Body of pancreas (tissue), 4 donors: ENCODE measurements at places on chromosomes 2 and 18. TPM values are rescaled to one million over a fixed set of nuclear protein-coding genes. Genes with fewer than 3 reads are reported as not detected.

CYTIP gene
- 5.6 TPM for total RNA-seq

DNA sequence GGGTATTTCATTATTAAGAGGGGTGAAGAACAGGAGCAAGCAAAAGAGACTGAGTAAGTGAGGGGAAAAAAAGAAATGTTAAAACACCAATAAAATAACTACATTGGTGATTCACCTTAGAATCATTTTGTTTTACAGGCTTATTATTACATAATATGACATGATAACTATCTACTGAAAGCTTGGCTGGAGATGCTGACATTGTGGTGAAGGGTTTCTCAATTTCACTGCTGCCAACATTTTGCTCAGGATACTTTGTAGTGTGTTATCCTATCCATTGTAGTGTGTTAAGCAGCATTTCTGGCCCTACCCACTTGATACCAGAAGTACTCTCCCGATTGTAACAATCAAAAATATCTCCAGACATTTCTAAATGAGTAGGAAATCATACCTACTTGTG is 1564.6 kb upstream of the NXPH2 start:
- no peaks in the 10 kb centered on the region for H3K27me3 ChIP-seq
- no peaks in the 10 kb centered on the region for H3K36me3 ChIP-seq
- no peak overlapping the region for H3K27ac ChIP-seq
- H3K4me3 ChIP-seq: no peak overlapping the region
- H3K4me1 ChIP-seq: no peaks in the 10 kb centered on the region
- no peak for DNase-seq

DNA sequence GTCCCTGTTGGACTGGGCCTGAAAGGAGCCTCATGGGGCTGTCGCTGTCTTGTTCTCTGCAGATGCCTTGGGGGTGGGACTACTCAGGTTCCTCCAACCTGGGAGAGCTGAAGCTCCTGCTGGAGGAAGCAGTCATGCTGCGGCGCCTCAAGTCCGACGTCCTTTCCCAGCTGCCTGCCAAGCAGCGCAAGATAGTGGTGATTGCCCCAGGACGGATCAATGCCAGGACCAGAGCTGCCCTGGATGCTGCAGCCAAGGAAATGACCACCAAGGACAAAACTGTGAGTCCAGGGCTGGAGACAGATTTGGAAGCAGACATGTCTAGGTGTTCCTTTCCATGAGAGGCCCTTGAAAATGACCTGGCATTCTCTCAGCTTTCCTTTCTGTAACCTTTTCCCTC is 38.5 kb downstream of the SMARCAL1 start:
- no peaks in the 10 kb centered on the region for H3K27me3 ChIP-seq
- H3K4me1 ChIP-seq: no peaks in the 10 kb centered on the region
- H3K27ac ChIP-seq: no peak overlapping the region
- no peak overlapping the region for H3K4me3 ChIP-seq
- H3K36me3 ChIP-seq: peaks cover 20% of the 10 kb centered on the region

CPLX4 gene
- total RNA-seq: not detected

DNA sequence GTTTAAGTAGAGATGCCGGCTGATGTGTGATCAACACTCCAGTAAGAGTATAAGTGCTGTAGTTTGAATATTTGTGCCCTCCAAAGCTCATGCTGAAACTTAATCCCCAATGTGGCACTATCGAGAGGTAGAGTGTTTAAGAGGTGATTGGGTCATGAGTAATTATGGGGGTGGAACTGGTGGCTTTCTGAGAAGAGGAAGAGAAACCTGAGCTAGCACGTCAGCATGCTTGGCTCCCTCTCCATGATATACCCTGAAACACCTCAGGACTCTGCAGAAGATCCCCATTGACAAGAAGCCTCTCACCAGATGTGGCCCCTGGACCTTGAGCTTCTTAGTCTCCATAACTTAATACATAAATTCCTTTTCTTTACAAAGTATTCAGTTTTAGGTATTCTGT is 584.8 kb downstream of the TSN start:
- no peak overlapping the region for H3K4me3 ChIP-seq
- DNase-seq: no peak
- H3K27ac ChIP-seq: no peak overlapping the region
- H3K4me1 ChIP-seq: no peaks in the 10 kb centered on the region
- H3K27me3 ChIP-seq: no peaks in the 10 kb centered on the region
- no peaks in the 10 kb centered on the region for H3K36me3 ChIP-seq

DNA sequence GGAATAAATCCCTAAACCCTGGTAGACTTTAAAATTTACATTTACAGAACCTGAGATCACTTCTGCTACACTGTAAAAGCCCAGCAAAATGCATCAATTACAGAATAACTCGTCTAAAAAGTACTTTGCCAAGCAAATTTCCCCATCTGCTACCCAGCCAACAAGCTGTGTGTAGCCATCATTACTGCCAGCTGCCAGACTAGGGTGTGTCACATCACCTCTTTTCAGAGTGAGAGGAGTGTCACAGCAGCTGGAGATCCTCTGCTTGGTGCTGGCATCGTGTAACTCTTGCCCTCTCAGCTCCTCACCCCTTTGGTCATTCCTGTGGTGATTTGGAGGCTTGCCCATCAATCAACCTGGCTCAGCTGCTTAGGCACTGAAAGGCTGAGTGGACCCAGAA is 340.4 kb upstream of the MMADHC start:
- H3K4me3 ChIP-seq: no peak overlapping the region
- H3K36me3 ChIP-seq: no peaks in the 10 kb centered on the region
- no peak overlapping the region for H3K27ac ChIP-seq
- no peaks in the 10 kb centered on the region for H3K27me3 ChIP-seq
- no peaks in the 10 kb centered on the region for H3K4me1 ChIP-seq
- DNase-seq: no peak

DNA sequence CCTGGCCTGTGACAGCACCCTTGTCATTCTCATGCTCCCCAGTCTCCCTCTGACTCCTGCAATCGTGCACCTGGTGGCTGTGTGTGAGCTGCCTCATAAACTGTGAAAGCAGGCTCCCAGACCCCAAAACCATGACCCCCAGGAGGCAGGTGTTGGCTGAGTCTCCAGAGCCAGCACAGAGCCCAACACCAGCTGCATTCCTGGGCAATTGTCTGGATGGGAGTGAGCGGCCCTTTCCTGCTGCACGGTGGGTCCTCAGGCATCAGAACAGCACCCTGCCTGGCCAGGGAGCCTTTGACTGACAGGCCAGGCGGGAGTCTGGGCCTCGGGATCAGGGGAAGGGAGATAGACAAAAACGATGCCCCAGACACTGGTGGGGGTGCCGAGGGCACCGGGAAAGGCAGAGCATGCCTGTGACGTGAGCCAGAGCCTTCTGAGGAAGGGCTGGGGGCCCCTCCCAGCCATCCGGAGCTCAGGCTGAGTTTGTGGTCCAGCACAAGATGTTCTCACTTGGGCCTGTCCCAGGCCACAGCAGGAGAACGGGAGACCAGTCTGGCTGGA is 135.1 kb upstream of the GPC1 start:
- H3K4me1 ChIP-seq: no peaks in the 10 kb centered on the region
- DNase-seq: no peak
- no peak overlapping the region for H3K27ac ChIP-seq
- no peaks in the 10 kb centered on the region for H3K27me3 ChIP-seq

GRCh38 chr2:176652300-176653182 is 383.3 kb downstream of the MTX2 start:
- DNase-seq: peak; percentile 23
- H3K4me1 ChIP-seq: no peaks in the 10 kb centered on the region
- H3K36me3 ChIP-seq: no peaks in the 10 kb centered on the region
- H3K27ac ChIP-seq: no peak overlapping the region
- H3K27me3 ChIP-seq: no peaks in the 10 kb centered on the region

- no peak for DNase-seq
- H3K4me1 ChIP-seq: no peaks in the 10 kb centered on the region
- H3K4me3 ChIP-seq: no peak overlapping the region
- no peaks in the 10 kb centered on the region for H3K36me3 ChIP-seq
- no peak overlapping the region for H3K27ac ChIP-seq
- H3K27me3 ChIP-seq: no peaks in the 10 kb centered on the region
Observed at GRCh38 chr18:63844254-63844653, 43.3 kb upstream of the SERPINB2 start.
